ENCODE measurements at places on chromosomes 1 and 21. TPM values are rescaled to one million over a fixed set of nuclear protein-coding genes. Genes with fewer than 3 reads are reported as not detected.
A peak's percentile ranks its signal among the peaks of the same experiment; 100 is the strongest.

Gene KRTAP19-3
- not detected for polyA plus RNA-seq

Gene SYT6
- polyA plus RNA-seq: not detected

Gene RGS13
- not detected for polyA plus RNA-seq

- DNase-seq: no peak
Measured at GRCh38 chr21:29509121-29509520, 210.4 kb downstream of the BACH1 start.

Gene FCRLB
- 0.52 TPM for polyA plus RNA-seq

Gene ETV3L
- polyA plus RNA-seq: not detected

DNA sequence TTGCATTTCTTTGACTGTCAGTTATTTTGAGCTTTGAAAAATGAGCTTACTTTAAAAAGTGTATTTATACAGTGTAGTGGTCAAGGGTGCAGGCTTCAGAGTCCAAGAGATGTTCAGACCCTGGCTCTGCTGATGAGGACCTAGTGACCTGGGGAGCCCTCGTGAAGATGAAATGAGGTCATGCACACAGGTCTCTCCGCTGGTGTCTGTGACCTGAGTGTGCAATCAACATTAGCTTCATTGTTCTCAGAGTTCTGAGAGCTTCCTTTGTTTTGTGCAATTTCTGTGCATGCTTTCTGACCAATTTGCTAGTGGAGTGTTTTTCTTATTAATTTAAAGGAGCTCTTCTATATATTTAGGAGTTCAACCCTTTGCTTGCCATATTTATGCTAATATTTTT is 71.3 kb downstream of the RIPK4 start:
- no peak for DNase-seq

DNA sequence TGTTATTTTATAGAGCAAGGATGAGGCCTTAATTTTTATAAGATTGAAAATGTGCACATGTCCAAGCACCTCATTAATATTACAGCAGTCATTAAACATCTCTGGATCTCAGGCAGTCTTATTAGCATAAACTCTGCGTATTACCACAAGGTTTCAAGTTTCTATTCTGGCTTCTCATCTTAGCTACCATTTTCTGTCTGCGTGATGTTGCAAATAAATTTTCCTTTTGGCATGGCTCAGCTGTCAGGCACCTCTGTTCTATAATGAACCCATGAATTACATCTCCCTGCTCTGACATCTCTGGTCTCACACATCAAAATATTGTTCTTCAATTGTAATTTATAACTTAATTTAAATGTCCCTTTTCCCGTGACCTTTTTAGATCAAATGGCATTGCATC is 156.5 kb downstream of the SLC45A1 start:
- DNase-seq: no peak

DNA sequence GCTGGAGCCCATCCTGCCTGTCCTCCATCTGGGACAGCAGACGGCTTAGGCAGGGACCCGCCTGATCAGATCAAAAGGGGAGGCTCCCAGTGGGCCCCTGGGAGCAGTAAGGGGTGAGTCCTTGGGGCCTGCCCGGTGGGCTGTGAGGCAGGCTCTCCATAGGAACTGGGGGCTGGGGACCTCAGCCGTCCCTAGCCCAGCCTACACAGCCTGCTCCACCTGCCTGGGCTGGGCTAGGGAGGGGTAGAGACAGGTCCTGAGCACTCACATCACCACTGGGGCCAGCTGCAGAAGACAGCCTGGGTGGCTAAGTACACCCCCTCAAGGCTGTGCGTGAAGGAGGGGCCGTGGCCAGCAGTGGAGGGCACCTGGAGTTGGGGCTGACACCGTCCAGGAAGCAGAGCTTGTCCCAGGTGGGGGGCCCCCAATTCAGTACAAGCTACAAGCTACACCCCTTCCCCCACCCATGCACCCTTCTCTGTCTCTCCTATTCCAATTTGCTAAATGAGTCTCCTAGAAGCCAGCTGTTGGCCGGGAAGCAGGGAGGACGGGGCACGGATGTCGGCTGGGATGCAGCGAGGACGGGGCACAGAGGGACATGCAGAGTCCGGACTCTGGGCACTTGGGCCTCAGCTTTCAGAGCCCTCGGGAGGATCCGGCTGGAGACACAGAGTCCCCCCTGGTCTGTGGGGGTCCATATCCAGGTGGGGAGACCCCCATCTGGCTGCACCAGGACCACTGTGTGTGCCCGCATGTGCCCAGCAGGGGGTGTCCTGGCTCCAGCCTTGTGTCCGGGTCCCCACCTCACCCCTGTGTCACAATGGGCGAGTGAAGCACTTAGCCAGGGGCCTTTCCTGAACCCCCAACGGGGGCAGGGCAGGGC is 1.7 kb downstream of the ISG15 start:
- no peak for DNase-seq

Gene CCDC30
- polyA plus RNA-seq: 0.12 TPM

Gene CD84
- polyA plus RNA-seq: not detected

DNA sequence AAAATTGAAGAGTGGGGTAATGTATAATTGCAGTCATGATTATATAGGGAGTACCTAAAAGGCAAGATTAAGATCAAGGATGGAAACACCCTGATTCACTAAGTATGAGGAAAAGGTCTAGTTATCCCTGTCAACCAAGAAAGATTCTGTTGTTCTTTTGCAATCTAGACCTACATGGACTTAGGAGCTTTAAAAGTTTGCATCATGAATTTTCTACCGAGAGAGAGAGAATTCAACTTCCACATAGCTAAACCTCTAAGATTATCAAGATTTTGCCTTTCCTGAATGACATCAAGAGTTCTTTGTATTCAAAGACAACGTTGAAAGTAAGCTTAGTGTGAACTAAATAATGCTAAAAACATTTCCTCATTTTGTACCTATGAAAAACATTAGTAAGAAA is 78.8 kb upstream of the RBM34 start:
- DNase-seq: no peak

- peak; percentile 59 for DNase-seq
Measured at GRCh38 chr1:227945891-227946623, 1.7 kb downstream of the WNT9A start.

Gene FGR
- polyA plus RNA-seq: 0.17 TPM

DNA sequence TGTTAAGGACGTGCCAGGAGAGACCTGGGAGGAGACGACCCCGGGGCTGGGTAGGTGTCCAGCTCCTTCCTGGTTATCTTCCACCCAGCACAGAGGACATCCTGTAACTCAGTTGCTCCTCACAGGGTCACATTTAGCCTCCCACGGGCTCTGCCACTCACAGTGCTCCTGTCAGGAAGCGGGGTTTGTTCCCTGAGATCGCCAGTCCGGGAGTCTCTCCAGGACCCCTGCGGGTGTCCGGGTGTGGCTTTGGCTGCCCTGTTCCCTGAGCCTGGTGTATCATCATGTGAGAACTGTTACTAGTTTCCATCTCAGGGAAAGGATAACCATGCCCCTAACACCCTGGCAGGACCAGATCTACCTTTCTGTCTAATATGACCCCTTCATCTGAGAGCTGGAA is 158.2 kb upstream of the RUNX1 start:
- no peak for DNase-seq

Gene RFX5
- polyA plus RNA-seq: 55.4 TPM

DNA sequence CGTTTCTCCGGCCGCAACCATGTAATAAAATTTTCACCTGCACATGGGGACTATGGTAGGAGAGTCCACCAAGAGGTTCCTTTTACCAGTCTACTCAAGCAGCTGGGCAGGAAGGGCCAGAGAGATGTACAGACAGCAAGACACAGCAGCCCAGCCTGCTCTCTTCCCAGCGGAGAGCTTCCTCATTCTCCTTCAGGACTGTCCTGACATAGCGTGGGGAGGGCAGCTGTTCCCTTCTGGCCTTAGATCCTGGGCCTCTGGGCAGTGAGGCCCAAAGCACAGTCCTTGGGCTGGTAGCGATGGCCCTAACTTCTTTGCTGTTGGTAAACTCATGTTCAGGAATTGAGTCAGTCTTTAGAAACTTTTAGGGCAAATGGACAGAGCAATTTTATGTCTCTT is 89.1 kb downstream of the BCAR3 start:
- no peak for DNase-seq

Gene DHRS3
- 14.1 TPM for polyA plus RNA-seq

DNA sequence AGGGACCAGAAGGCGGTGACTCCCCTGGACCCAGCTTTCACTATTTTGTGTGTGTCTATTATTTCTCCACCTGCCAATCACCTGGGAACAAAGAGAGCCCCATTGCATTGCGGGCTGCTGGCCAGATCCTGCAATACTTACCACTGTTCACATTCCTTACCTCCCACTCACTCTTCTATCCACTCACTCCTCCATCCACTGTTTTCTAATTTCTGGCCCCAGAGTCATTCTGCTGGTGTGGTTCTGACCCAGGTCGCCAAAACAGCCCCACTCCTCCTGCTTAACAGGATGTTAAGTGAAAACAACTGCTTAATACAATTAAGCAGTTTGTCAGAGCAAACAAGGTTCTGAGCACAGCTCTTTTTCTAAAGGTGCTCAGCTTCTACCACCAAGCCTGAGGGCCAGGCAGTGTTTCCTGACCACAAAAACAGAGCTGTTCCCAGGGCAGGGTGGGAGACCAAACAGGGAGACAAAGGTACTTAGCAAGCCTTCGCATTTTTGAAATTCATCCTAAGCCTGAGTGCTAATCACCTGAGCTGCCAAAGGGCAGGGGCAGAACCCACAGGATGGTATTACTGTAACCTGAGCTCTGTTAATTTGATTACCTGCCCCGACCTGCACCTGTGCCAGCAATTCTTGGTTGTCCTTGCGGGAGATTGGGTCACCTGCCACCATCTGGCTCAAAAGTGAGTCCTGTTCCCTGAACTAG is 38.5 kb upstream of the EFCAB14 start:
- DNase-seq: no peak

Gene CYP4B1
- polyA plus RNA-seq: 2.1 TPM

Gene CFHR2
- polyA plus RNA-seq: not detected

DNA sequence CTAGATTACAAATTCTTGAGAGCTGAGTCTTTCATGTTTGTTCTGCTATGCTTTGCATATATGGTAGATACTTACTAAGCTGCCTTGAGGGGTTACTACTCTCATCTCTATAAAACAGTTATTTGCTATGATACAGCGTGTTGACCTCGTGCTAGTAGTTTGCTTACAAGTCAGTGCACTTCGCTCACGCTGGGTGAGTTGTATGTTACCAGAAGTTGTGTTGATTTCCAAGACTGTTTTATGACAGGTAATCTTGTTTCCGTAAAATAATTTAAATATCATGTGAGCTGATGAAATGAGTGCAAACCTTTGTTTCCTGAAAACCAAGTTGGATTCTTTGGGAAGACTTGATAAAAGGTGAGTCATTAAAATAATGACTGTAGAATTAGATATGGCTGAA is 7.3 kb downstream of the MRPS6 start:
- no peak for DNase-seq

Gene MAD2L2
- polyA plus RNA-seq: 24.8 TPM

GRCh38 chr1:87993051-87993450 is 664.4 kb downstream of the LMO4 start:
- no peak for DNase-seq

GRCh38 chr1:207897188-207897587 is 13.7 kb downstream of the CD34 start:
- no peak for DNase-seq

Gene SH3BGR
- polyA plus RNA-seq: 1.4 TPM

DNA sequence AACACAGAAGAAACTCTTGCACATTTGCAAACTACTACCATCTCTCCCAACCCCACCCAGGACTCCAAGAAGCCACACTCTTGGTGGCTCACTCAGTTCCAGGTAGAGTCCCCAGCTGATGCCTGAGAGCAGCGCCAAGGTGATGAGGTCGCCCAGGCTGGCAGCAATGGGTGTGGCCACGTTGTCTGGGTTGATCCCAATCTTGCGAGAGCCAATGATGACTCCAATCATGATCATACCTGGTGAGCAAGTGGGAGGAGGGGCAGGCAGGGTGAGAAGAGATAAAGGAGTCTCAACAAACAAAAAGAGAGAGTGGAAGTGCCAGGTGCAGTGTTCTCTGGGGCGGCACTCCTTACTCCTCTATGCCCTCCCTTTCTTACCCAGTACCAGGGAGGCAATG is 14.4 kb downstream of the SLC41A1 start:
- no peak for DNase-seq

GRCh38 chr1:38039331-38040088 is 7.1 kb downstream of the POU3F1 start:
- no peak for DNase-seq

DNA sequence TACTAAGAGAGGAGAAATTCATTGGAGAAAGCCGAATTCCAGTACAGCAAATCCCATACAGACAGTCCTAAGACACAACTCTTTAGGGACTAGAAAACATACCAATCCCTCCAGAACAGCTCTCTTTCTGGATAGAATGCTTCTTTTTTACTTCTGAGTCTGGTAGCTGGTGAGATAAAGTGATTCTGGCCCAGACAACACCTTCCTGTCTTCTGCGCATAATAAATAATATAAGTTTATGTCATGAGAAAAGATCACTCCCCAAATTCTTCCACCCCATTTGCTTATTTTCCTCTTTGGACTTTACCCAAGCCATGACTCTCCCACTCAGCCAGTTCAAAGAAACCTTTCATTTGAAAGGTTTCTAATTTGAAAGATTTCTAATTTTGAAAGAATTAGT is 98.4 kb downstream of the EDEM3 start:
- no peak for DNase-seq

GRCh38 chr1:29849991-29850757 is 613.9 kb downstream of the PTPRU start:
- DNase-seq: no peak

GRCh38 chr1:66711420-66711819 is 40.8 kb upstream of the DYNLT5 start:
- DNase-seq: no peak

- no peak for DNase-seq
Measured at GRCh38 chr1:11065796-11066195, 6.0 kb upstream of the SRM start.

Gene SORT1
- polyA plus RNA-seq: 2.8 TPM

GRCh38 chr1:23600283-23600682 is 41.0 kb upstream of the ID3 start:
- no peak for DNase-seq

DNA sequence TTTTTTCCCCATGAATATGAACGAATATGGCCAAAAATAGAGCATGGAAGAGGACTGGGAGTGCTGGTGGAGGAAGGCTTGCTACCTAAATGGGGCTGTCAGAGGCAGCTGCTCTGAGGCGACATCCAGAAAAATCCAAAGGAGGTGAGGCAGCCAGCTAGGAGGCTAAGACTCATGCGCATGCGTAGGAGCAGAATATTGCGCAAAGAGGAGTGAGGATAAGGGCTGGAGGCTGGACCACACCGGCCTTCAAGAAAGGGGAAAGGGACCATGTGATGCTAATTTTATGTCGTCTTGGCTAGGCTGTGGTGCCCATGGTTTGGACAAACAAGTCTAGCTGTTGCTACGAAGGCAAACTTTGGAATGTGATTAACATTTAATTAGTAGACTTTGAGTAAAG is 30.5 kb downstream of the HEYL start:
- no peak for DNase-seq
